ENCODE measurements at places on chromosomes 7 and 10.

GRCh38 chr7:131604841-131605279 lies 48.4 kb upstream of the PODXL start:
- no peak for DNase-seq

DNA sequence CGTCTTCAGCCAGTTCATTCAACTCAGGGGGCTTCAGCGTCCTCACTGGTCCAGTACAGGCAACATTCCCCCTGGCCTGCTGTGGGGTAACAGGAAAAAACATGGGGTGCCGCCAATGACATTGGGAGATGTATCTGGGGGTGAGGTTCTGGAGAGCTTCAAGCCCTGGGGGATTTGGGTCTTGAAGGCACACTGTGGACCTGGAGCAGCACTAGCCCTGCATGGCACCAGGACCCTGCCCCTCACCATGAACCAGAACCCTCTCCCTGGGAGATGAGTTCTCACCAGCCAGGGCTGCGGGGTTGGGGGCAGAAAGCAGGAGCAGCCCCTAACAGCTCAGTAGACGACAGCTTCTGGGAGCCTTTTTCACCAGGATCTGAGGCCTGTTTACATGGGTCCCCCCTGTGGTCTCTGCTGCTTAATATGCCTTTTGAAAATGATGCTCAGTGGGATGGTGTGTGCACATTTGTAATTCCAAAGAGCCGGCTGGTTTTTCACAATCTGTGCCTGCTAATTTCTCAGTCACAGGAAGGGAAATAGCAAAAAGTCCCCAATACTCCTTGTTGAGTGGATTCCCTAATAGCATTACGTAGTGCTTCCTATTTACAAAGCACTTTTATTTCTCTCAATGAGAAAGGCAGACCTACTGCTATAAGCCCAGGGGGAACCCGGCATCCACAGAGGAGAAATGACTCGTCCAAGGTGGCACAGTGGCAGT lies 509.5 kb downstream of the RPS24 start:
- no peak for DNase-seq

DNA sequence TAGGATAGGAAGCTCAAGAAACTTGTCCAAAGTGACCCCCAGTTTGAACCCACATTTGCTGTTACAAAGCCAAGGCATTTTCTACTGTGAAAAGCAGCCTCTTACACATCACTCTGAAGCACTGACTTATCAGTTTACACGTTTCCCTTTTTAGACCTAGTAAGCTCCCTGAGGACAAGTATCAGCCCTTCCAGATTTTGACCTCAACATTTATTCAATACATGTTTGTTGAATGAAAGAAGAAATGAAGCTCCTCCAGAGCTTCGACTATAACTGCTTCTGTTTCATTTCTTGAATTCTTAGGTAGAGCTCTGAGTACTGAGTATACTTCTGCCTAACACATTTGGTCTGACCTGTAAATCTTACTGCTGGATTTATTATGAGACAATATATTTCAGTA lies 2.7 kb downstream of the WASL start:
- no peak for DNase-seq

DNA sequence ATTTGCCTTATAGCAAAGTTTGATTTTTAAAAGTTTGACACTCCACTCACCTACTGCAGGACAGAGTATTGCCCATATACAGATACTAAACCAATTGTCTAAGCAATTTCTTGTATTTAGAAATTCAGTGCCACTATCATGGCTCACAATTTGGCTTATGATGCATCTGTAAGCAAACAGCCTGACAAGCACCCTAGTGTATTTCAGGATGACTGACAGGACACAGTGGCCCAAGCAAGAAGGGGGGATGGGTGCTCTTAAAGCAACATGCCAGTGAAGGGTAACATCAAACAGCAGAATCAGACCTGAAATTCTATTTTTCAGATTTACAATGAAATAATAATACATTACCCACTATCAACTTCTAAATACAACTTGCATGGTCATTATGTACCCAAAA lies 30.5 kb downstream of the CTNNA3 start:
- no peak for DNase-seq

GRCh38 chr10:133350950-133351329 lies 3.8 kb downstream of the PRAP1 start:
- DNase-seq: no peak

DNA sequence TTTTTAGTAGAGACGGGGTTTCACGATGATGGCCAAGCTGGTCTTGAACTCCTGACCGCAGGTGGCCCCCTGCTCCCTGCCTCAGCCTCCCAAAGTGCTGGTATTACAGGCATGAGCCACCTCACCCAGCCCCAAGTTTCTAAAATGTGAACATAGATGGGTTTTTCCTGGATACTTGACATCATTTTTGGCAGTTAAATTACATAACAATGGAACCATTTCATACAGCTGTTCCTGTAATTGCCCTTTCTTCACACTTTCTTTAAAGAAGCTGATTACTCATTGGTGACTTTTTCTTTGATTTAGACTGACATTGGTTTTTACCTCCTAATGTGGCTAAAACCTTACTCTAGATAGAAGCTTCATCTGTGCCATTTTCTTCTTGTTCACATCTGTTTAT lies 5.9 kb downstream of the ZKSCAN1 start:
- DNase-seq: no peak

- DNase-seq: no peak
Measured at GRCh38 chr7:2307690-2308107, 6.5 kb downstream of the SNX8 start.

- no peak for DNase-seq
Measured at GRCh38 chr10:130809181-130809580, 502.3 kb downstream of the TCERG1L start.
